ENCODE measurements at places on chromosomes 16 and 17.
A peak's percentile ranks its signal among the peaks of the same experiment; 100 is the strongest.

- DNase-seq = peak; percentile 7
Observed at GRCh38 chr17:27630607-27631410, at the start of gene LGALS9. LGALS9 (plus strand) TSS chr17:27631188; CDS start chr17:27631266, 78 bp downstream.

GRCh38 chr16:89401205-89401604, 89.2 kb downstream of the ANKRD11 start:
- DNase-seq = no peak

GRCh38 chr16:16155234-16155633, 68.1 kb downstream of the ABCC6 start:
- DNase-seq = no peak

DNA sequence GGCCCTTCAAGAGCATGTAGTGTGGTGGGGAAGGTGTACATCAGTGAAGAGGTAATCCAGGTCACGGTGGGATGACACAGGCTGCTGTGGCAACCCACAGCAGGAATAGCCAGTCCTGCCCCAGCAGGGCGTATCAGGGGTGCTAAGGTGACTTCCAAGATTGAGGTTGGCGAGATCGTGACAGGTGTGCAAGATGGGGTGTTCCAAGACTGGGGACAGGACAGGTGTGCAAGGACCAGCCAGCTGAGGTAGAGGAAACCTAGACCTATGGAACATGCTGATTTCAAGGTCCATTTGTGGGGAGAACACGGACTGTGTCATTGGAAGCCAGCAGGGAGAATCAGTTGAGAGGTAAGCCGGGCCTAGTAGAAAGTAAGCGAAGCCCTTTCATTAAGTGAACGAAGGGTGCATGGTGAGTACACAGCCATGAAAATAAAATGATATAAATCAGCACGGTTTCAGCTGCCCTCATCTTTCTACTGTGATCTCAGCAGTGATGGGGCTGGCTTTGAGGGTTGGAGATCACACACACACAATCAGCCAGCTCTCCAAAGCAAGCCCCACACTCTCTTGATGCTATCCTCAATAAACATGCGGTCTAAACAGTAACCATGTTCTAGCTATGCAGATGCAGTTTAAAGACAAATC, 497.0 kb downstream of the WWOX start:
- DNase-seq = no peak

- DNase-seq = no peak
Observed at GRCh38 chr17:66526827-66527226, 224.4 kb downstream of the PRKCA start.

GRCh38 chr16:85620374-85620773, 7.3 kb downstream of the GSE1 start:
- DNase-seq = no peak

DNA sequence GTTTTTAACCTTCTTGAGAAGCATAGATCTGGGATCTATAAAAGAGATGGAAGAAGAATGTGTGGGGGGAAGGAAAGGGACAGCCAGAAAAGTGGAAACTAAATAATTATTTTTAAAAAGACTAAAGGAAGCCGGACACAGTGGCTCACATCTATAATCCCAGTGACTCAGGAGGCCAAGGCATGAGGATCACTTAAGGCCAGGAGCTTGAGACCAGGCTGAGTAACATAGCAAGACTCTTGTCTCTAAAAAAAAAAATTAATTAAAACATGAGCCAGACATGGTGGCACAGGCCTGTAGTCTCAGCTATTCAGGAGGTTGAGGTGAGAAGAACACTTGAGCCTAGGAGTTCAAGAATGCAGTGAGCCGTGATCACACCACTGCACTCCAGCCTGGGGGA, 335.1 kb downstream of the GRIN2A start:
- DNase-seq = no peak

DNA sequence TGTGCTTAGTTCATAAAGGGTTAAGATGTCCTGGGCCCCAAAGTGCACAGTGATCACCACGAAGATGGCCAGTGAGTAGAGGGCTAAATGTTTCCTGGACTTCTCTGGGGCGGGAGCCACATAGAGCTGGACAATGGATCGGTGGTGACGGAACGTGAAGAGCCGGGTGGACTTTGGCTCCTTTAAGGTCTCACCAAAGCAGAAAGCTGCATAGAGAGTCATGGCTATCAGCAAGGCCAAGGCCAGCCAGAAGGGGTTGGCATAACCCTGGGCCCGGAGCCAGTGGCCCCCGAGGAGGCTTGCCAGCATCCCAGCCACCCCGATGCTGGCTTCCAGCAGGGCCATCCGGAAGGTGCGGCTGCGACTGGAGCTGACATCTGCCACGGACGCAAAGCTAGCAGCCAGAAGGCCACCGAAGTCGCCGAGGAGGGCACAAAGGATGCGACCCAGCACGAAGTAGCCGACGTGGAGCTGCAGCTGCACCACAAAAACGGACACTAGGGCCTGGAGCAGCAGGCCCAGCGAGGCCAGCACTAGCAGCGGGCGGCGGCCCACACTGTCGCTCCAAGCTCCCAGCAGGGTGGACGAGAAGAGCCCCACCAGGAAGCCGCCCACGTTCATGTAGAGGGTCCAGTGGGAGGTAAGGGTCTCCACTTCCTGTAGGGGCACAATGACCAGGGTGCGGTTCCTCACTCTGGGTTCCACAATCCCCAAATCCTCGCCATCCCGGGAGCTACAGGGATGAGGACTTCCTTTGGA, 1.0 kb downstream of the SLC46A1 start:
- DNase-seq = no peak

GRCh38 chr17:17253406-17253805, 16.4 kb upstream of the FLCN start:
- DNase-seq = no peak
